ENCODE measurements at places on chromosomes 1 and 21. TPM values are rescaled to one million over a fixed set of nuclear protein-coding genes. Genes with fewer than 3 reads are reported as not detected.

DNA sequence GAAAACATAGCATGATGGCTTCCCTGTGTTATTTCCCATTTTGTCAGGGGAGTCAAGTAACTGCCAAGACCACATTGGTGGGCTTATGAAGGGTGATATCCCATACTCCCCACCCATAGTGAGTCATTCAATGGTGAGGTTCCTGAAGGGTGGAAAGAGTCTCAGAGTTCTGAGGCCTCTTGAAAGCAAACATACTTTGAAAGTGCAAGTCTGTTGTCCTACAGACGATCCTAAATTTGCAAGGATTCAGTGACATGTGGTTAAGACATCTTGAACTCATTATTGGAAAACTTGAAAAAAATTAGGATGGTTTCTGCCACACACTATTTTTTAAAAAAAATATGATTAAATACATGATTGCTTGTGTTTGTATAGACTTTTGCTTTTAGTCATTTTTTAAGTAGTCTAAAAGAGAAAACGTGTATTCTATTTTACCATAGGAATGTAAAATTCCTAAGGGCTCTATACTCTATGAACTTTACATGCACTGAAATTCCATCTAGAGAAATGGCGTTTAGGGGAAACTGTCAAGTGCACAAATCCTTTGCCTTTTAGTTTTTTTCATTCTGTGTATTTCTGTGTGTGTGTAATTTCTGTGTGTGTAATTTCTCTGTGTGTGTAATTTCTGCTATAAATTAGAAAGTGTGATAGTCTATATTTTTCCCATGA, 225.5 kb upstream of the ADAMTS5 start:
- no peak for DNase-seq

DNA sequence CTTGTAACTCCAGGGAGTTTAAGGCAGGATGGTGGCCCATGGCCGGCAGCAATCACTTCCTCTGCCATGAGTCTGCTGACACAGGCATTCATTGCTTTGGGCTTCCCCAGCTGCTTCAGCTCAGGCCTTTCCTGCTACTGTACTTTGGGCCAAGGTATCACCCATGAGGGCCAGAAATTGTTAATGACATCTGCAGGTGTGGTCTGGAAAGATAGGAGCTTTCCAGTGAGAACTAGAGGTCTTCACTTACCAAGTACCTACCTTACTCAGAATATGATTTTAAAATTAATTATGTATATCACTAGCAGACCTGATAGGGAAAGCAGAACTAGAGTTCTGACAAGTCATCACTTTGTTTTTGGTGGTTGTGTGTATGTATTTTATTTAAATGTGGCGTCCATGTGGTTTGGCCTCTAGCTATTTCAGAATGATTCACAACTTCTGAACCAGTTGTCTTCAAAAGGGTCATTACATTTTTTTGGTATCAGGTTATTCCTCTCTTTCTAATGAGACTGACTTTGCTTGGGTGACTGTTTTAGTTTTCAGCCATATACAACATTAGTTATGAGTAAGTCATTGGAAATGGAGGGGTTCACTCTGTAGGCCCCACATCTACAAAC, 2.7 kb downstream of the RGL1 start:
- DNase-seq = no peak

- peak; percentile 85 for DNase-seq
Measured at GRCh38 chr1:109532365-109533136, 7.1 kb upstream of the GPR61 start.

PTGFR gene
- total RNA-seq = 4.3 TPM

CD101 gene
- total RNA-seq = 2.8 TPM

SH2D1B gene
- 0.12 TPM for total RNA-seq

- DNase-seq = no peak
Measured at GRCh38 chr21:30515681-30516080, 13.7 kb upstream of the KRTAP19-5 start.

DNA sequence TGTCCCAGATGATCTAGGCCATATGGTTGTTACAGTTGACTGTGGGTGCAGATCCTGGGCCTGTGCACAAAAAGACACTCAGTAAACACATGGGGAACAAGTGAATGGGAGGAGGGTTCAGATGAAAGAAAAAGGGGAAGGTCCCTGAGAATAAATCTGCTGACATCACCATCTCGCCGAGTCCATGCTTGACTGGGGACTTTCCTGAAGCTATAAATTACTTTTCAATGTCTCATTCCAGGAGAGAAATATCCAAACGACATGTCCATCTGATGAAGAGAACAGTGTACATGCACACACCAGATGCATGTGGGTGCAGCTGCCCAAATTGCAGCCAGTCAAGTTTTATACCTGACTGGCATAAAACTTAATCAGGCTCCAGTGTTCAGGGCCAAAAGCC, 109.0 kb downstream of the HIVEP3 start:
- no peak for DNase-seq

- no peak for DNase-seq
Measured at GRCh38 chr1:40777224-40777970, 6.2 kb upstream of the KCNQ4 start.

GRCh38 chr1:27011058-27011764, 1.4 kb downstream of the TENT5B start:
- peak; percentile 58 for DNase-seq

FNDC5 gene
- total RNA-seq = 8.4 TPM

- DNase-seq = no peak
Measured at GRCh38 chr1:203405703-203406438, 54.9 kb upstream of the FMOD start.

DNA sequence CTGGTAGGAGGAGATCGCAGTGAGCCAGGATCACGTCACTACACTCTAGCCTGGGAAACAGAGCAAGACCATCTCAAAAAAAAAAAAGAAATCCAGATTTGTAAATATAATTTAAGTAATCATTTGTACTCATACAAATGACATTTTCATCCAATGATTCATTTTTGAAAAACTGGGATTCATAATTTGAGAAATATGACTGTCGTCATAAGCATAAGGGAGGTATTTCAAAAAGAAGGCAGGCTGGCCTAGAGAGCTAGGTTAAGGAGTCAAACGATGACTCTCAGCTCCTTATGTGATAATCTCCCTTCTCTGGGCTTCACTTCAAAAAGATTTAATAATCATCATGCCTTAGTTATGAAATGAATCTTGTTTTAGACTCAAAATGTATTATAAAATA, 2.3 kb downstream of the GART start:
- no peak for DNase-seq

ADGRL2 gene
- 45.1 TPM for total RNA-seq

SLC9C2 gene
- not detected for total RNA-seq

- no peak for DNase-seq
Measured at GRCh38 chr1:98280049-98280448, 359.2 kb upstream of the DPYD start.

- no peak for DNase-seq
Measured at GRCh38 chr1:231653632-231654031, 27.0 kb downstream of the DISC1 start.

GRCh38 chr1:218983848-218984247, 189.8 kb upstream of the LYPLAL1 start:
- no peak for DNase-seq

- no peak for DNase-seq
Measured at GRCh38 chr1:26767714-26768113, 20.0 kb upstream of the PIGV start.

GRCh38 chr1:151837884-151838221, 1.8 kb downstream of the C2CD4D start:
- DNase-seq = no peak

DNA sequence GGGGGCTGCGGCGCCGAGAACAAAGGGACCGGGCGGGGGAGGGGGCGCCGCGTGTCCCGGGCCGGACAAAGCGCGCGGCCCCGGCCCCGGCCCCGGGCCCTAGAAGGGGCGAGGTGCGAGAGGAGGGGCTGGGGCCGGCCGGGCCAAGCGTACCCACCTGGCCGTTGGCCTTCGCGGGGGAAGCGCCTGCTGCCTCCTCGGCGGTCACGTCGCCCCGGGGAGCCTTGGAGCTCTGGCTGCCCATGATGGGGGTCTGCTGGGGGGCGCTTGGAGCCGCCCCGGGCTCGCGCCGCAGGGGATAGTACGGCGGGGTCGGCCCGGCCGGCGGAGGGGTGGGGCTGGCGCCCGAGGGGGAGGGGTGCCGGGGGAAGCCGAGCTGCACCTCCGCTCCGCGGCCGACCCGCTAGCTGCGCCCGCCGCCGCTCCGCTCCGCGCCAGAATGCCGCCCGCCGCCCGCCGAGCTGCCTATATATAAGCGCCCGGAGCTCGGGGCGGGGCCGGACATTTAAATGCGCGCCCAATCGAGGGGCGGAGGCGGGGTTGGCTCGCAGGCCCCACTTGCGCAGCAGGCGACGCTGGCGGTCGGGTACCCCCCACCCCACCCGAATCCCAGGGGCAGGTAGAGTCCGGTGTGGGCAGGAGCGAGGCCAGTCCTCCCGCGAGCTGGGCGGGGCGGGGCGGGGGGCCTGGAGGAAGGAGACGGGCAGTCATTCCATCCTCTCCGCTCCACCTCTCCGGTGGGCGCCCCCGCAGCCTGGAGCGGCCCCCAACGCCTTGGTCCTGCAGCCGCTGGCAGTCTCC, at the start of gene MARCKSL1:
TSS of gene MARCKSL1 (minus strand) at position 444 of the 801 bp plus-strand sequence. CDS start at position 244, 200 bp downstream.
- peak; percentile 80 for DNase-seq

SPRR1A gene
- not detected for total RNA-seq

GRCh38 chr1:29325675-29326074, 89.4 kb downstream of the PTPRU start:
- DNase-seq = no peak

DNA sequence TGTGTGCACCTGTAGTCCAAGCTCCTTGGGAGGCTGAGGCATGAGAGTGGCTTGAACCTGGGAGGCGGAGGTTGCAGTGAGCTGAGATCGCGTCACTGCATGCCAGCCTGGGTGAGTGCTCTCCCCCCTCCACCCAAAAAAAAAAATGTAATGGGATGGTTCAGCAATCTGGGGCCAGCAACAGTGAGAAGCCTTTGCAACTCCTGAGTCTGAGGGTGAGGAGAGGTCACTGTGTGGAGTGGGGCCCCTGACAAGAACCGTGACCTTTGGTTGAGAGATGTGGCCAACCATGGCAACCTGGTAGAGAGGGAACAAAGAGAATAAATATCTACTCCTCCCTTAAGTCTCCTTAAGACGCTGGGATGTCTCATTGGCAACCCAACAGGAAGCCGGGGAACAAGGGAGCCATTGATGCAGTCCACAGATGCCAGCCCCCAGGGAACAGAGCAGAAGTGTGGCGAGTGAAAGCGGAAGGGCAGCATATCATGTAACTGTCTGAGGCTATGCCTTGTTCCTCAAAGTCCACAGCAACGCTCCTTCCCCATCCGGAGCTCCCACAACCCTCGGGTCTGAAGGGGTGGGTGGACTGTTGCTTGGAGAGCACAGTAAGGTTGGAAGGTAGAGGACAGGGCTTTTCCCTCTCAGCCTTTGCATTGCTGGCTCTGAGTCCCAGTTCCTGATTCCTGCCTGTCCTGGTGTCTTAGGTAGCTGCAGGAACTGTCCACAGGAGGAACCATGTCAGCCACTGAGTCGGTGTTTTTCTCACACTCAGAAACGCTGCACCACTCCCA, 8.3 kb downstream of the TRNP1 start:
- DNase-seq = peak; percentile 67

FCGR3A gene
- total RNA-seq = 36.0 TPM

DNA sequence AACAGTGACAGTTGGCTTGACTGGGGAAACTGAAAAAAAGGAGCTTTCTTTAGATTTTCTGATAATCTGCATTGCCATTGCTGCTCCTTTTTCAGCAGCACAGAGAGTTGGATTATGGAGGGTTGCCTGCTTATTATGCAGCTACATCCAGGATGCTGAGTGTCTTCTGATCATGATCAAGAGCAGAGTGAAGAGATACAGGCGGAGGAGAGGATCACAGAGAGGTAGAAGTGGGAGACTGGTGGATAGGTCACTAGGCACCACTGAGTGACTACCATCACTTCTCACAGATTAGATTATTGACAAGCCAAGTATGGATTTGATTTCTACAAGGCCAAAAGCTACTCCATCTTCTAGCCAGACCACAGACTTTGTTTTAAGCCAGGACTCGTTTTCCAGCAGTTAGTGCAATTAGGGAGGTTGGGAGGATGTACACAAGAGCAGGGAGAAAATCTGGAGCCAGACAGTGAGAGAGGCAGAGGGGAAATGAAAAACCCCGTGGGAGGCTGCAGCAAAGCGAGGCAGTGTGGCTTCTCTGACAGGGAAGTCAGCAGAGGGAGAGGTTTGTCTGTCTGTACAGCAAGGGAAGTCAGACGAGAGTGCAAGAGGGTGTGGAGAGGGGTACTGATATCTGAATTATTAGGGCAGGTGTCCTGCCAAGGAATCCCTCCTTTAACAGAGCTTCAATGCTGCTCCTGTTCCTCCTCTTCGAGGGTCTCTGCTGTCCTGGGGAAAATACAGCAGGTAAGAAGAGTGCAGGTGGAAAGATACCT, at the start of gene CD1E:
TSS of gene CD1E (plus strand) at position 592 of the 773 bp plus-strand sequence. CDS start at position 687, 95 bp downstream.
- no peak for DNase-seq

DNA sequence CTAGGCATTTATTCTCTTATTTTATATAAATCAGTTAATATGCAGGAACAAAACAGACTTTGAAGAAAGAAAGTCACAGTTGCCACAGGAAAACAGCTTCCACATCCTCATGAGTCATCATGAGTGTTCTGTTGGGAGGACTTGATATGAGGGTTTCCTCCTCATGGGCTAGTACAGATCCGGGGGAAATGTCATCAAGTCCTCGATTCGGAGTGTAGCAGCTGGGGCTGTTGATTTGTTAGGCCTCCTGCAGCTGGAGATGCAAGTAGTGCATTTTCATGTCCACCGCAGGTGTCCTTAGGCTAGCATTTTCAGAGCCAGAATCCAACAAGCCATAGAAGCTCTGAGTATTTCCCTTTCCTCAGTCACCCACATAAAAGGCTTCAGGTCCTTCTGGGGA, 36.7 kb downstream of the ADAM30 start:
- no peak for DNase-seq

DPT gene
- 30.7 TPM for total RNA-seq

DNA sequence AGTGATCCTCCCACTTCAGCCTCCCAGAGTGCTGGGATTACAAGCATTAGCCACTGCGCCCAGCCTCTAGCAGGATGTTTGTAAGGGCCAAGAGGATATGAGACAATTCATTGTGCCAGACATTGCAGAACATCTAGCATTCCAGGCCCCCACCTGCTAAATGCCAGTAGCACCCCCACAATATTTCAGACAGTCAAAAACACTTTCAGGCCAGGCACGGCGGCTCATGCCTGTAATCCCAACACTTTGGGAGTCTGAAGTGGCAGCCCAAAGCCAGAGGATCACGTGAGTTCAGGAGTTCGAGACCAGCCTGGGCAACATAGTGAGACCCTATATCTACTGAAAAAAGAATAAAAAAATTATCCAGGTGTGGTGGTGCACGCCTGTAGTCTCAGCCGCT, 12.9 kb downstream of the PPIE start:
- no peak for DNase-seq

DNA sequence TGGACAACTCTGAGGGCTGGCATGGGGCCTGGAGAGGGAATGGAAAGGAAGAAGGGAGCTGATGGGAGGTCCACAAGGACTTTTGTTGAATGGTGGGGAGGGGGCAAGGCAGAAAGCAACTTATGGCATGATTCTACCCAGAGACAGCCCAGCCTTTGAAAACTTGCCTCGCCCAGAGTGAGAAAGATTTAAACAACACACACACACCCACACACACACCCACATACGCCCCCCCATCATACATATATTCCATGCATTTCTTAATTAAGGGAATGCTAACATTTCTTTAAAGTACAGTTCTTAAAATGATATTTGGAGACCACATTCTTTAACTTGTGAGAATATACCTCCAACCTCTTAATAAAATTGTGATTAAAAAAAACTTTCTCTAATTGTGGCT, 115.4 kb upstream of the F3 start:
- DNase-seq = no peak

GRCh38 chr1:168082008-168082876, 54.5 kb downstream of the GPR161 start:
- peak; percentile 72 for DNase-seq

- no peak for DNase-seq
Measured at GRCh38 chr1:18644446-18644845, 13.8 kb downstream of the PAX7 start.
